ENCODE measurements at places on chromosomes 5 and 9. TPM values are rescaled to one million over a fixed set of nuclear protein-coding genes. Genes with fewer than 3 reads are reported as not detected.

Gene MYMK
- 2.1 TPM for total RNA-seq

Gene GPR150
- not detected for total RNA-seq

Gene PITX1
- 31.1 TPM for total RNA-seq

Gene ATP10B
- 2.6 TPM for total RNA-seq

Gene FAM221B
- not detected for total RNA-seq

Gene AIF1L
- total RNA-seq: 36.2 TPM

All from camera-type eye (tissue), 1 donor.